DND-41 (cell line): ENCODE measurements at places on chromosomes 2 and 18.
A peak's percentile ranks its signal among the peaks of the same experiment; 100 is the strongest.

- no peaks in the 10 kb centered on the region for H3K27me3 ChIP-seq
- DNase-seq = no peak
- no peak overlapping the region for H3K27ac ChIP-seq
- H3K36me3 ChIP-seq = no peaks in the 10 kb centered on the region
- peaks cover 14% of the 10 kb centered on the region for H3K4me1 ChIP-seq
These were observed 9.0 kb upstream of the SLC20A1 start for GRCh38 chr2:112636605-112637288.

GRCh38 chr2:130795431-130795830 lies 40.1 kb downstream of the AMER3 start:
- H3K27ac ChIP-seq = no peak overlapping the region
- no peaks in the 10 kb centered on the region for H3K36me3 ChIP-seq
- no peak for DNase-seq
- peaks cover 8% of the 10 kb centered on the region for H3K27me3 ChIP-seq
- peaks cover 18% of the 10 kb centered on the region for H3K4me1 ChIP-seq

- no peaks in the 10 kb centered on the region for H3K4me1 ChIP-seq
- no peak overlapping the region for H3K4me3 ChIP-seq
- H3K27ac ChIP-seq = no peak overlapping the region
- DNase-seq = no peak
- H3K36me3 ChIP-seq = no peaks in the 10 kb centered on the region
These were observed 151.6 kb downstream of the MREG start for GRCh38 chr2:215861607-215862350.

GRCh38 chr2:95390881-95391321 lies 11.6 kb upstream of the FAHD2A start:
- H3K27me3 ChIP-seq = no peaks in the 10 kb centered on the region
- no peak overlapping the region for H3K4me3 ChIP-seq
- DNase-seq = no peak
- no peaks in the 10 kb centered on the region for H3K36me3 ChIP-seq
- H3K4me1 ChIP-seq = peaks cover 6% of the 10 kb centered on the region; the same call in 1 of the 2 replicates
- H3K27ac ChIP-seq = no peak overlapping the region

- no peak overlapping the region for H3K27ac ChIP-seq
- no peaks in the 10 kb centered on the region for H3K4me1 ChIP-seq
- DNase-seq = no peak
- no peaks in the 10 kb centered on the region for H3K27me3 ChIP-seq
These were observed 130.9 kb downstream of the NCOA1 start for GRCh38 chr2:24621779-24622538.

GRCh38 chr2:50658883-50659282 lies 373.0 kb downstream of the NRXN1 start:
- no peak overlapping the region for H3K4me3 ChIP-seq
- DNase-seq = no peak
- no peaks in the 10 kb centered on the region for H3K36me3 ChIP-seq
- H3K27ac ChIP-seq = no peak overlapping the region
- H3K27me3 ChIP-seq = no peaks in the 10 kb centered on the region

DNA sequence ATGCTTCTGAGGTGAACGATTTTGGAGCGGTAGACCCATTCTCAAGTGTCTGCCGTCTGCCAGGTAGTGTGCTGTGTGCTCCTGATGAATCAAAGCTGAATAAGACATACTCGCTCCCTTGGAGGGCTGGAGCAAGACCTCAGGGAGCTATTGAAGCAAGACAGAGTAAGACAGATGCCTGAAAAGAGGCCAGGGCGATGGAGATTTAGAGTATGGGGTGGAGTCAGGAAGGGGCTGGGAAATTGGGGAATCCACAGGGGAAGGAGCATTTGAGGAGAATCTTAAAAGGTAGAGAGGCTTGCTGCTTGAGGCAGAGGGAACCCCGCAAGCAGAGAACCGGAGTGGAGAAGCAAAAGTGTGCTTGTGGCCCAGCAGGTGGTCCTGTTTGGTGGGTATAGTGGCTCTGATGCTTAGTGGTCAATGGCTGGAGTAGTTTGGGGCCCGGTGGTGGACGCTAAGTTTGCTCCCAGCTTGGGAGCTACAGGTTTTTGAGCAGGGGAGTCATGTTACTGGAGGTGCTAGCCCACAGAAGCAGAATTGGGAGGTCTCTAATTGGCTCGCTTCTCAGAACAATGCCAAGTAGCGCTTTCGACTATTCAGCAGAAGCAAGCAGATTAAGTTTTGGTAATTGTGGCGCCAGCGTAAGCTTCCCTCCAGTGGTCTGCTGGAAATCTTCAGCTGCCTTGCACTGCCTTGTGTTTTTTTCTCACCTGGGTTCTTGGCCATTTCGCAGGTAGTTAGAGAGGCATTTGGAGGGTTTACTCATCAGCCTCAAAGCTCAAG lies 2.0 kb downstream of the CNNM4 start:
- H3K4me3 ChIP-seq = peak overlapping the region; percentile 9; the same call in 1 of the 2 replicates
- DNase-seq = peak; percentile 37

- H3K27me3 ChIP-seq = no peaks in the 10 kb centered on the region
- peaks cover 98% of the 10 kb centered on the region for H3K4me1 ChIP-seq
- H3K36me3 ChIP-seq = peaks cover 8% of the 10 kb centered on the region; the same call in 1 of the 2 replicates
- peak; percentile 70 for DNase-seq
- H3K4me3 ChIP-seq = peak overlapping the region; percentile 32
- H3K27ac ChIP-seq = peak overlapping the region; percentile 82
These were observed 32.2 kb downstream of the IKZF2 start for GRCh38 chr2:213119061-213119809.

- no peaks in the 10 kb centered on the region for H3K36me3 ChIP-seq
- H3K4me3 ChIP-seq = no peak overlapping the region
- no peak for DNase-seq
- no peaks in the 10 kb centered on the region for H3K4me1 ChIP-seq
- H3K27ac ChIP-seq = no peak overlapping the region
- no peaks in the 10 kb centered on the region for H3K27me3 ChIP-seq
These were observed 67.3 kb upstream of the ST6GAL2 start for GRCh38 chr2:106953236-106953635.

DNA sequence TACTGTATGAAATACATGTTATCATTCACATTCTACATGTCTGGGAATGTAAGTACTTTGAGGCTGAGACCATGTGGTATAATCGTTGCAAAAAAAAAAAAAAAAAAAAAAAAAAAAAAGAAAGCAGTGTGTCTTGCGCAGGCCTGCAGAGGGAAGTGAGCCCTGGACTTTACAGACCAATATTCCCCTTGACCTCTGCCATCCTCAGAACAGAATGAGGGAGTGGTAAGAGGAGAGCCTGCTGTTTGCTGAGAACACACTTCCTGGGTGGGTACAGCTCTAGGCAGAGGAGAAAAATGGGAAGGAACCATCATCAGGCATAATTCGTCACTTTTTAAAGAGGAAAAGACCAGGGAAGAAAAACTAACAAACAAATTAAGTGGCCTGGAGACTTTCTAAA lies 28.8 kb upstream of the TBC1D8 start:
- H3K27me3 ChIP-seq = no peaks in the 10 kb centered on the region
- H3K36me3 ChIP-seq = no peaks in the 10 kb centered on the region

GRCh38 chr18:8912348-8913326 lies 189.9 kb upstream of the NDUFV2 start:
- peaks cover 2% of the 10 kb centered on the region; the same call in 1 of the 2 replicates for H3K4me1 ChIP-seq
- H3K36me3 ChIP-seq = no peaks in the 10 kb centered on the region
- no peaks in the 10 kb centered on the region for H3K27me3 ChIP-seq
- no peak overlapping the region for H3K4me3 ChIP-seq
- no peak for DNase-seq

- peak; percentile 30 for DNase-seq
- H3K27ac ChIP-seq = no peak overlapping the region
- no peak overlapping the region for H3K4me3 ChIP-seq
- H3K36me3 ChIP-seq = no peaks in the 10 kb centered on the region
These were observed 412.1 kb upstream of the TRIB2 start for GRCh38 chr2:12304564-12305171.

- no peak overlapping the region for H3K4me3 ChIP-seq
- no peaks in the 10 kb centered on the region for H3K4me1 ChIP-seq
- H3K27ac ChIP-seq = no peak overlapping the region
- H3K36me3 ChIP-seq = no peaks in the 10 kb centered on the region
- peaks cover 3% of the 10 kb centered on the region for H3K27me3 ChIP-seq
These were observed 93.3 kb downstream of the ALPK2 start for GRCh38 chr18:58535340-58536201.

DNA sequence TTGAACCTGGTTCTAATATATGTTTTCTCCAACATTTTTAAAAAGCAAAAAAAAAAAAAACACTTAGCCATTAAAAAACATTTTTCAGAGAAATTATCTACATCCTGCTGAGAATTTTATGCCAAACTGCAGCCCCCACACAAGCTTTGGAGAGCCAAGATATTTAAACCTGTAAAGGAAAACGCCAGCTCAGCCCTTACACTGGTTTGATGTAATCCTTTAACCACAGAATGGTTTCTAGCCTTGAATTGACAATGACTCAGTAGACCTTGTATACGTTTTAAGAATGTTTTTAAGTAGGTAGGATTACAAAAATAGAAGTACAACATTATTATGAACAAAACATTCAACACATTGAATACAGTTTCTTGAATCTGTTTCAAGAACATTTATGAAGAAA lies 113.6 kb downstream of the BABAM2 start:
- no peaks in the 10 kb centered on the region for H3K27me3 ChIP-seq
- peak; percentile 26 for DNase-seq
- H3K4me3 ChIP-seq = no peak overlapping the region
- H3K36me3 ChIP-seq = no peaks in the 10 kb centered on the region
- peaks cover 15% of the 10 kb centered on the region for H3K4me1 ChIP-seq

DNA sequence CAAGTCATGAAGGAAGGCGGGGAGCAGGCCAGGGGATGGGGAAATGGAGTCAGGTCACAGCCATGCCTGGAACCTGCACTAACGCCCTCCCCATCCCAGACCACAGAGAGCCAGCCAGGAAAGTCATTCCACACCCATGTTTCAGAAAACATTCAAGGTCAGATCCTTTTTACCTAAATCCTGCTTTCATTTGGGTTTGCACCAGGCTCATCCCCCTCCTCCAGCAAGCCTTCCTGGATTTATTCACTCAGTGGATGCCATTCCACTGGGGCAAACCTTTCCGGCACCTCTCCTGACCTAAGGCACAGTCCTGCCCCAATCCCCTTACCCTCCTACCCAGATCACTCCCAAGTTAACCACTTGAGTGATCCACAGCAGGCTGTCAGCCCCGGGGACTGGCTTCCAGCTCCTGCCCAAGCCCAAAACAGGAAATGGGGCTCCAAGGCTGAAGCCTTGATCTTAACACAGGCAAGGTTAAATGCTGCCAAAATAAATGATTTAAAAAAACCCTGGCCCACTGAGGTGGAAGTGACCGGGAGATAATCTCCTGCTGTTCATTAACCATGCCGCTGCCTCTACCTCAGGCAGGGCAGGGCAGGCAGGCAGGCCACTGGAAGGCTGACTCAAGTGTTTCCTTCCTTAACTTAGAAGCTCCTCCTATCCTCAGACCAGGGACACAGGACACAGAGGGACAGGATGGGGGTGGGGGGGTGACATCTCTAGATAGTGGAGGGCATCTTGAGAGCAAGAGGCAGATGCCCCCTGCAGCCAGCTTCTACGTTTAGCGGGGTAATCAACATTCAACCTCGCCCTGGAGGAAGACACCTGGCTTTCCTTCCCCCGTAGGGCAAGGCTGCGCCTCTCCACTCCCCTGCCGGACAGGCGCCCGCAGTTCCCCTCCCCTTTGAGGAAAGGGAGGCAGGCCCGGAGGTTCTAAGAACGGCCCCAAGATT lies 1.4 kb downstream of the RAB11FIP5 start:
- H3K36me3 ChIP-seq = no peaks in the 10 kb centered on the region
- peaks cover 5% of the 10 kb centered on the region for H3K27me3 ChIP-seq
- H3K27ac ChIP-seq = no peak overlapping the region

DNA sequence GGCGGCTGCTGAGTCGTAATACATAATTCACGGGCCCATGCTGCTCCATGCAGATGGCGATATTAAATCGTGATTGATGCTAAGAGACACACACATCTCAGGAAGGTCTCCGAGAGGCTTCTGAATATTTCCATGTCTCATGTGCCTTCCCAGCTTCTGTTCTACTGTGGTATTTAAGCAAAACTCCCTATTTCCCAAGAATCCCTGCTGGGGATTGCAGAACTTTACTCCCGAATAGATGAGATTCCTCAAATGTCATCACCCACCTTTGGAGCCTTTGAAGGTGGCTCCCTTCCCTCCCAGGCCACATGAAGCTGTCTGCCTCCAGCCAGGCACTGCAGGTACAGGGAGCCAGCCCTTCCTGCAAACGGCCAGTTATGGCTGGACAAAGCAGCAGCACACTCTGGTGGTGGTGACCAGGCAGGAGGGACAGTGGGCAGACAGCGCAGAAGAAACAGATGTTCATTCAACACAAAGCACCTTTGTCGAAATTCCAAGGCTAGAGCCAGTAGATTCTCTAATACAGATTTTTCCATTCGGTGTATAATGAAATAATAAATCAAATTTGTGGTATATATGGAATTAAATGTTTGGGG lies 14.1 kb downstream of the NRP2 start:
- DNase-seq = no peak
- no peaks in the 10 kb centered on the region for H3K27me3 ChIP-seq
- H3K27ac ChIP-seq = no peak overlapping the region
- H3K36me3 ChIP-seq = no peaks in the 10 kb centered on the region
- no peaks in the 10 kb centered on the region for H3K4me1 ChIP-seq

DNA sequence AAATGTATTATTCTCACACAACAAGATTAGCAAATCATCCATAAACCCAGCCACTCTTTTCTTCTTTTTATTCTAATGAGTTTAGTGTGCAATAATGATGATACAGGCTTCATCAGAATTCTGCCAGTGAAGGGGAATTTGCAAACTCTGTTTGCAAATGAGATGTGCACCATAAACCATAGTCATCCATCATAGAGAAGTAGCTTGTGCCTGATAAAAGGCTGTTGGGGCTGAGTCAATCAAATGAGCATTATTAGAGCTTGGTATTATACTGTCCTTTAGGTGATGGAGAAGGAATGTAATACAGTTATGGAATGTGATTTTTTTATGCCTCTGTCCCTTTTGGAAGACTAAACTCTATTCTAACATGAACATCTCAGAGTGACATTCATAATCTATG lies 101.8 kb downstream of the DCC start:
- no peaks in the 10 kb centered on the region for H3K27me3 ChIP-seq
- H3K4me1 ChIP-seq = no peaks in the 10 kb centered on the region
- no peak for DNase-seq
- H3K27ac ChIP-seq = no peak overlapping the region
- no peak overlapping the region for H3K4me3 ChIP-seq

DNA sequence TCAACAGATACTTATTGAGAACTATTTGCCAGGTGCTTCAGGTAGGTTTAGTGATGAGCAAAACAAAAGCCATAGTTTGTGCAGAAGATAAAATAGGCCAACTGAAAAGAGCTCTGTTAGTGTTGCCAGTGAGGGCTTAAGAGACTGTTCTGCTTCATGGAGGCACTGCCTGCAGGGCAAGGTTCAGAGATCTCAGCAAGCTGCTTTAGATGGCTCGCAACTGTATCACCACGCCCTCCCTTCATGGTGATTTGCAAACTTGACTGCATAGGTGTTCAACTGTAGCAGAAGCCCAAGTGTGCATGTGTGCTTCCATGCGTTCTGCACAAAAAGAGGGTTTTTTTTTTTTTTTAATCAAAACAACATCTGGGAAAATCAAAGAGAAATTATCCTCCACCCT lies 84.5 kb downstream of the RAPH1 start:
- H3K4me1 ChIP-seq = no peaks in the 10 kb centered on the region
- no peaks in the 10 kb centered on the region for H3K36me3 ChIP-seq
- no peak for DNase-seq
- H3K27ac ChIP-seq = no peak overlapping the region
- no peaks in the 10 kb centered on the region for H3K27me3 ChIP-seq

GRCh38 chr2:11709293-11709692 lies 37.1 kb upstream of the LPIN1 start:
- no peak overlapping the region for H3K27ac ChIP-seq
- H3K4me3 ChIP-seq = no peak overlapping the region
- no peak for DNase-seq
- H3K4me1 ChIP-seq = no peaks in the 10 kb centered on the region
- no peaks in the 10 kb centered on the region for H3K36me3 ChIP-seq

- H3K36me3 ChIP-seq = no peaks in the 10 kb centered on the region
- no peaks in the 10 kb centered on the region for H3K27me3 ChIP-seq
- DNase-seq = no peak
- no peak overlapping the region for H3K27ac ChIP-seq
- H3K4me1 ChIP-seq = peaks cover 5% of the 10 kb centered on the region
These were observed 39.1 kb downstream of the EHBP1 start for GRCh38 chr2:62744603-62745002.
